Natural killer cell (primary cell): ENCODE measurements at places on chromosomes 6 and 20. TPM values are rescaled to one million over a fixed set of nuclear protein-coding genes. Genes with fewer than 3 reads are reported as not detected.

DNA sequence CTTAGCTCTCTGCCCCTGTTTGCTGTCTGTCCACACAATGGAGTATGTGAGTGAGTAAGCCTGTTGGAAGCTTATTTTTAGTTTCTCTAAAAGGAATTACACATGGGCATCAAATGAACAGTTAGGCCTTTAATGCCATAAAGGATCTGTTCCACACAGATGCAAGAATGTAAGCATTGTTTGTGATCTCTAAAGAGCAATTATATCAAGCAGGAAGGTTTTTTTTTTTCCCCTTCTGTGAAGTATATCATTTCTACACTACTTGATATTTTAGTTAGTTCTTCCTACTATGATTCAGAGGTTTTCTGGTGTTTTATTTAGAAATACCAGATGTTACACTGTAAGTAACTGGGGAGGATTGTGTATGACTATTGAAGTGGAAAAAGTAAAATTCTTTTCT, 627.5 kb downstream of the COL12A1 start:
- no peak for DNase-seq

GRCh38 chr6:106750142-106750918, 121.0 kb downstream of the QRSL1 start:
- DNase-seq = no peak

DNA sequence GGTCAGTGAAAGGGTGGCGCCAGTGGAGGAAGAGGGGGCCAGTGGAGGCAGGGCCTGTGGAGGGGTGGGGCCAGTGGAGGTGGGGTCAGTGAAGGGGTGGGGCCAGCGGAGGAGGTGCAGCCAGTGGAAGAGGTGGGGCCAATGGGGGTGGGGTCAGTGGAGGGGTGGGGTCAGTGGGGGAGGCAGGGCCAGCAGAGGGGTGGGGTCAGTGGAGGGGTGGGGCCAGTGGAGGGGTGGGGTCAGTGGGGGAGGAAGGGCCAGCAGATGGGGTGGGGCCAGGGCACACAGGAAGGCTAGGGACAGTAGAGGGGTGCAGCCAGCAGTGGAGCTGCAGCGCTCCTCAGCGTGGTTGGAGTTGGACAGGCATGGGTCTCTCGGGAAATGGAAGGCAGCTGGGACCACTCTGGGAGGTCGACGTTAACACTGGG, 18.7 kb downstream of the ADRM1 start:
- DNase-seq = no peak

DNA sequence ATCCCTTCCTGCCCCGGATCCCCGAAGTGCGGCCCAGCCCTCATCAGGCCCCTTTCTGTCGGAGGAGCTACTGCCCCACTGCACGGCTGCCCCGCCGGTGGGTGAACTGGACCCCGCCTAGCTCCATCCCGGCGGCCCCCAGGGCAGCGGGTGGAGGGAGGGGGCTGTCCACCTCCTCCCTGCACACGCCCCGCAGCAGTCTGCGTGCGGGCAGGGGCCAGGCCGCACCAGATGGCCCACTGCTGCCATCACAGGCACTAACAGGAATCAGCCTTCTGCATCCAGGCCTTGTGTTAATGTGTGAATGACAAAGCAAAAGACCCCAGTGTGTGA, 54.9 kb upstream of the UNC93A start:
- no peak for DNase-seq

DNA sequence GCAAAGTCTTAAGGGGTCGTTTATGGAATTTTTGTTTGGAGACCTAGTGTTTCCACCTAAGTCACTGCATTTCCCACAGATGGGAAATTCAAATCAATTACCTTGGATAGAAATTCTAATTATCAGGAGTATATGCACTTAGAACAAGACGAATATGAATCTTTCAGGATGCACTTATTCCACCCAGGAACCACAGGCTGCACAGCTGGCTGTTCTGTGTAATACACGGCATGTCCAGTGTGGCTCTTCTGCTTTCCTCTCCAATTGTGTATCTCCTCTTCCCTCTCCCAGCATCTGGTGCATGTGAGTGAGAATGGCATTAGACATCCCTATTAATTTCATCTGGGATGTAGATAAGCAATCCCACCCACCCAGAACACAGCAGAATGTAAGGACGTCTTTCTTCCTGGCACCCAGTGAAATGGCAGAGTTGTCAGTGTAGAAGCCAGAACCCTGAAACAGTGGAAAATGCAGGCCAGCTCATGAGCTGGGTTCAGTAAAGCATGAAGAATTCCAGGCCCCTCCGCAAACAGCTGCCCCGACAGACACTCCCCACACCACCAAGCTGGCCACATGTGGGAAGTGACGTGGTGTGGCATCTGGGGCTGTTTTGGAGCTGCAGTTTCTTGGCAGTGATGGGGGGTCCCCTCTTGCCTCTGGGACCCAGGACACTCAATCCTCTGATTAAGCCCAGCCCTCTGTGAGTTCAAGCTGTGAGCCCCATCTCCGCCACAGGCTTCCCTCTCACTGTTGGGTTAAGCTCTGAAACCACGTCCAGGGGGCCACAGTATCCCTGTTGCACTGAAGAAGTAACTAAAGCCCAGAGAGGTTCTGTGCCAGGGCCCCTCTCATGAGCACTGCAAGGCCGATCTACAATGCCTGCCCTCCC, 180.1 kb upstream of the CST7 start:
- DNase-seq = no peak

SPATA25 gene
- not detected for total RNA-seq
